ENCODE measurements at places on chromosomes 7 and 10.

DNA sequence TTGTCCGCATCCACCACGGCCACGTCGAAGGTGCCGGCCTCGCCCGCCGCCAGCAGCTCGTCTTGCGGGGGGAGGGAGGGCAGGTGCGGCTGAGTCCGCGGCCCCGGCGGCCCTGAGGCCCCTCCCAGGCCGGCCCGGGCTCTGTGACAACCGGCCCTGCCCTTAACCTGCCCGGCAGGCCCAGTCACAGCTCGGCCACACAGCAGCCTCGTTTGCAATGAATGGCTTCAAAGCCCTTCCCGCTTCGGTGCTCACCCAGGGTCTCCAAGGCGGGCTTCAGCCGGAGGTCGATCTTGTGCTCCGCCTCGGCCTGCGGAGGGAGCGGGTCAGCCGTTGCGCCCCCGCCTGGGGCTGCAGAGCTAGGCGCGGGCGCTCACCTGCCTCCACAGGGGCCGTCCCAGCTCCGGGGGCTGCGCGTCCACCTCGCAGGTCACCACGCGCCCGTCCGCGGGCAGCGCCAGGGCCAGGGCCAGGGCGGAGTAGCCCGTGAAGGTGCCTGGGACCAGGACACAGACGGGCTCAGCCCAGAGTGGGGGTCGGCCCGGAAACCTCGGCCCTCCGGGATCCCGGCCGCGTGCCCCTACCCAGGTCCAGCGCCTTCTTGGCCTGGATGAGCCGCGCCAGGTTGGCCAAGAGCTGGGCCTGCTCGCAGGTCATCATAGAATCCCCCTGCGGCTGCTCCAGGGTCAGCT, 928 bp downstream of the COMTD1 start:
- DNase-seq = no peak

DNA sequence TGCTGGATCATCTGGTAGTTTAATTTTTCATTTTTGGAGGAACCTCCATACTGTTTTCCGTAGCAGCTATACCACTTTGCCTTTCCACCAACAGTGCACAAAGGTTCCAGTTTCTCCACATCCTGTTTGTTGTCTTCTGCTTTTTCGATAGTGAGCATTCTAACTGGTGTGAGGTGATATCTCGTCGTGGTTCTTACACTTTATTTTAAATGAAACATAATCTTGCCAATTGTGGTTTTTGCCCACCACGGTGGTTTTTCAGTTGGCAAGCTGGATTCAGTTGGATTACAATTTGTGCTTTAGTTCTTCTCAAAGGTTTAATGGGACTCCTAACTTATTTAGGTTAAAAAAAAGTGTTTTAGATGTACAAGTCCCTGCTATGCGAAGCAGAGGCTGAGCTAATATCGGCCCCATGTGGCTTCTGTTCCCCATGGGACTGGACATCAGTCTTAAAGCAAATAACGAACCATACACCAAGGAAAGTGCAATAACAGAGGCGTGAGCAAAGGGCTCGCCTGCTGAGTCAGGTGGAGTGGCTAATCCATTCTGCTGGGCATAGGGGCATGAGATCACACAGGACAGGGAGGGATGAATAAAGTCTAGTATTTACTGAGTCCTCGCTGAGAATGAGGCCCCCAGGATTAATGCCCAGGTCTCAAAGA, 153.6 kb downstream of the AOAH start:
- peak; percentile 14 for DNase-seq

- no peak for DNase-seq
Observed at GRCh38 chr7:151895631-151896031, 18.7 kb upstream of the PRKAG2 start.

GRCh38 chr10:44980309-44981171, 1.9 kb upstream of the DEPP1 start:
- DNase-seq = no peak

DNA sequence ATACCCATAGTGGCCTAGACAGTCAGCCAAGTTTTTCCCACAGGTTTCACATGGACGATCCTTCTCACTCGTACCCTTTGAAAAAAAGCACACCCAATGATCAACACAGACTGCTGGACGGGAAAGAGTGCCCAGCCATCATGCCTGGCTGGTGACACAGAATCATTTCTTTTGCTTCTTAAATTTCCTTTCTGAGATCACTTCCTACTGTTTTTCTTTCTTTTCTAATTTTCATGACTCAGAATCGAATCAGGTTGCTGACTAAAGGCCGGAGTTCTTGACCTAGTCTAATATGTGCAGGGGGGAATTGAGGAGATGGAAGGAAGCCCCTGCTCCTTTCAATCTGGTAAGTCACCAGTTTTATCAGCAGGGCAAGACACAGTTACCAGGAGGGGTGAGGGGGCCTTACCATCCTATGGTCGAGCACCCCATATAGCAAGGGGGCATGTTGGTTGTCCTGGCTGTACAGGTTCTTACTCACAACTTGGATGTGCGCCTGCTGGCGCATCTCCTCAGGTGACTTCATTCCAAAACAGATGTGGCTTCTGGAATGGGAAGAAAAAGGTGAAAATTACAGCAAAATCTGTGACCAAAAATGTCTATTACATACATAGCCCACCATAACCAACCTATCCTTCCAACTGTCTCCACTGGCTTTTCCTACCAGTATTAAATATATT, 3.5 kb downstream of the POLR3A start:
- no peak for DNase-seq

Data from CD4-positive, alpha-beta T cell treated with Interleukin-17A for 1 hour (primary cell).